ENCODE measurements at places on chromosomes 5 and 9. TPM values are rescaled to one million over a fixed set of nuclear protein-coding genes. Genes with fewer than 3 reads are reported as not detected.
A peak's percentile ranks its signal among the peaks of the same experiment; 100 is the strongest.

GRCh38 chr5:99926463-99926862 is 608.7 kb upstream of the FAM174A start:
- DNase-seq: no peak

GRCh38 chr5:158413122-158413680 is 554.3 kb upstream of the CLINT1 start:
- DNase-seq: no peak

DNA sequence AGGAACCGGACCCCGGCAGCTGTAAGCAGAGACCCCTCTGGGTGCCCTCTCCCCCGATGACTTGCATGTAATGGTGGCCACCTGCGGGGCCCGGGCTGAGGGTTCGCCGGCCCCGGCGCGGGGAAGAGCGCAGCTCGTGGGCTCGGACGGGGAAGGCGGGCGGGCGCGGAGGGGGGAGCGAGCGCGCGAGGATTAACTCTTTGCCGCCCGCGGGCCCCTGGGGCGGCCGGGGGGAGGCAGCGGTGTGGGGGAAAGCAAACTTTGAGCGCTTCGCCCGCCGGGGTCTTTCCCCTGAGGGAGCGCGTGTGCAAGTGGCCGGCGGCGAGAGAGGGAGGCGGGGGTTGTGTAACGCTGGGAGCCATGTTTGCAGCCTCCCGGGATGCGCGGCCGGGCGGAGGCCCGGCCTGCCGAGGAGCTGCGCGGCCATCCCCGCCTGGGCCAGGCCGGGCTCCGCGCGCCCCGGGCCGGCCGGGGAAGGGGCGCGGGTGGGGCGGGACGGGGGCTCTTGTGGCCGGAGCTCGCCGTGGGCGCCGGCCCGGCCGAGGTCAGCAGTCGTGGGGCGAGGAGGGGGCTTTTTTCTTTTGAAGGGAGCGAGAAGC is 547 bp downstream of the ANP32B start:
- peak; percentile 63 for DNase-seq

DNA sequence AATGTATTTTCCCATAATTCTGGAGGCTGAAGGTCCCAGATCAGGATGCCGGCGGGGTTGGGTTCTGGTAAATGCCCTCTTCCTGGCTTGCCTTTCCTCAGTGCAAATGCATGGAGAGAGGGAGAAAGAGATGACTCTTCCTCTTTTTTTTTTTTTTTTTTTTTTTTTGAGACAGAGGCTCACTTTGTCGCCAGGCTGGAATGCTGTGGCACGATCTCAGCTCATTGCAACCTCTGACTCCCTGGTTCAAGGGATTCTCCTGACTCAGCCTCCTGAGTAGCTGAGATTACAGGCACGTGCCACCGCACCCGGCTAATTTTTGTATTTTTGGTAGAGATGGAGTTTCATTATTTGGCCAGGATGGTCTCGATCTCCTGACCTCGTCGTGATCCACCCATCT is 300.0 kb upstream of the TAS2R1 start:
- DNase-seq: no peak

GRCh38 chr5:93130624-93131490 is 450.2 kb downstream of the NR2F1-AS1 start:
- DNase-seq: no peak

DNA sequence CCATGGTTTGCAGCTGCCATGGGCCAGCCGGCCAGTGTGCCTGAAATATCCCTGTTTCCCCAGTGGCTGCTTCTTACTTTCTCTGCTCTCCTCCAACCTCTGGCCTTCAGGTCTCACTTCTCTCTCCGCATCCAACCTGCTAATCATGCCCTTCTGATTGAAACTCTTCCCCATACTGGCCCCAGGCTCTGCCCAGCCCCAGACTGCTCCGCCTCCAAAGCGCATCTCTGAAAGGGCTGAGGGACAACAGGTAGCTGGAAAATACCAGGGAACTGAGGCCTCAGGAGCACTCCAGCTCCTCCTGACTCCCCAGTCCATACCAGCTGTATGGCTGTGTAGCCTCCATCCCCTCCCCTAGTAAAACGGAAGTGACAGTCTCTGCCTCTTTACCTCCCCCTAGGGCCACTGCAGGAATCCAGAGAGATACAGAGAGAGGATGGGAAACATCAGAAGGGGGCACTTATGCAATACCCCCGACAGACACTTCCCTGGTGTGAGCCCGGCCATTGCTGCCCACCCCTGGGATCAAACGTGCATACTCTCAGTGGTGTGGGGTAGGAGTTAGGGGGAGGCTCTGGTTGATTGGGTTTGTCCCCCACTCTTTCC is 34.2 kb downstream of the PAX5 start:
- peak; percentile 73 for DNase-seq

DNA sequence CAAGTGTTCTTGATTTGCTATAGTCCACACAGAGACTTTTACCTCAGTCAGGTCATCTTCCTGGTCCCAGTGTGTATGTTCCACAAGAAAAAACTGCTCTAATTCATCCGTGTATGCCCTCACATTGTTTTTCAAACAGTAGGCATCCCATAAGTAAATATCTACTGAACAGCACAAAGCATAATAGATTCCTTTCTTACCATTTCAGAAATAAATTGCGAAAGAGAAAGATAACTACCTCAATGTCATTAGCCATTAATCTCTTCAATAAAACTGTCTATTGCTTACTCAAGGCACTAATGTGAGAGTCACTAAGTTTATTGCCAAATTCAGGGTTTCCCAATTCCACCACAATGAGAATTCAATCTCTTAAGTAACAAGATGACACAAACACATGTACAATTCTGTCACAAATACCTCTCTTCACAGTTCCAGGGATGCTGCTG is 9.6 kb downstream of the FBXW2 start:
- DNase-seq: no peak

DNA sequence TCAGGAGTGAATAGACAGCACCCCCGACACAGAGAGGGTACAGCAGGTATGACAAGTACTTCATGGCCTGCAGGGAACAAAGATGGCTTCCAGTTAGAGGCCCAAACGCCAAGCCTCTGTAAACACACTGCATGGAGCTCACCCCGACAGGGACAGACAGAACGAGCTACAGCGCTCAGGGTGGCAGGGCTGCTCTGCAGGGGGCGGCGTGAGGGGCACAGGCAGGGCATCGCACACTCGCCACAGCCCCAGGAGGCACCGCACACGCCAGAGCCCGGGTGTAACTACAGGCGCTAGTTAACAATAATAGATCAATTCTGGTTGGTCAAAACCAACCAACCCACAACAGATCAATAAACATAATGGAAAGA is 21.1 kb downstream of the CLPTM1L start:
- no peak for DNase-seq

DNA sequence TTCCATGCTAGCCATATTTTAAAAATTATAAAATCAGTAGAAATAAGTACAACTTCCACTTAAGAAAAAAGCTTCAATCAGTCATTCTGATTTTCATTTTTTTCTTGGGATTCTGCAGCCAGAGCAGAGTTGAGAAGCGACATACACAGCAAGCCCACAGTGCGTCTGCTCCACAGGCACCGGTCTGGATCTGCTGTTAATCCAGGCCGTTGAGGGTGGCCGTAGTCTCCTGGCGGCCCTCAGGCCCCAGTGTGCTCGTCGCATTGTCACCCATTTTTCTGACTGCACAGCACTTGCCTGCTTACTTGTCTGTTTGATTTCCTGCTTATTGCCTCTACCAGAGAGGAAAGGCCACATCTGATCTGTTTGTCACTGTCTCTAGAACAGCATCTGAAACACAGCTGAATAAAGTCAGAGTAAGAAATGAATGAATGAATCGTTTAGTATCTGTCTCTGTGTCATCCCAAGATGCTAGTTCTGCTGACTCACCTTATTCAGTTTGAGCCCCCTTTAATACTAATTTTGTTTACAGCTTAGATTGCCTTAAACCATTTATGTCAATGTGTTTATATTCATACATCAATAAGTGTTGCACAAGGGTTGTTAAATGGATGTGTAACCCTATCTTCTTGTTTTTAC is 11.6 kb upstream of the ASPN start:
- DNase-seq: no peak

GRCh38 chr9:132894862-132895835 is 16.5 kb downstream of the SPACA9 start:
- no peak for DNase-seq

- no peak for DNase-seq
Observed at GRCh38 chr5:135703016-135703550, 124.3 kb upstream of the CXCL14 start.

GRCh38 chr5:174410716-174411478 is 313.5 kb upstream of the MSX2 start:
- no peak for DNase-seq

DNA sequence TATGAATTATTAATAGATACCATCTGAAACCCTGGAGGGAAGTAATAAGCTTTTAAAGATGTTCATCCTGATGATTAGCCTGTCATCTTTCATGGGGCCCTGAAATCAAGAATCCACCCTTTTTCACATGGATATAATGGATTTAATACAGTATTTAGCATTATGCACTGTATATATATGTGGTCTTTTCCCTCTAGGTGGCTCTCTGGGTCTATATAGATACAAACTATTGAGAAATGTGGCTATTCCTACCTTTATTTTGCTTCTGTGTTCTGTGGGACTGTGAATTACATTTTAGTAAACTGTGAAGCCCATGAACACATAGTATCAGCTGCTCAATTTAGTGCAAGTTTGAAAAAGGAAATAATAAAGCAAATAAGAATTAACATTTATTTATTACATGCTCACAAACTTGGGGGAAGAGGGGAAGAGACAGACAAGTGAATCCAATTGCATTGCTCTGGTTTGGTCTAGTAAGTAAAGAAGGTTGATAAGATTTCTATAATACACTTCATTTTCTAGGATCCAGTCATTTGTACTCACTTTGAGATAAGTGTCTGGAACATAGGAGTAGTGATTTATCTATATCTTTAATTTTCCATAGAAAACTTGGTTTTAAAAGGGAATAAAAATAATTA is 112.2 kb downstream of the SCAMP1 start:
- DNase-seq: peak; percentile 27

GRCh38 chr5:112388739-112389138 is 30.3 kb downstream of the EPB41L4A start:
- no peak for DNase-seq

DNA sequence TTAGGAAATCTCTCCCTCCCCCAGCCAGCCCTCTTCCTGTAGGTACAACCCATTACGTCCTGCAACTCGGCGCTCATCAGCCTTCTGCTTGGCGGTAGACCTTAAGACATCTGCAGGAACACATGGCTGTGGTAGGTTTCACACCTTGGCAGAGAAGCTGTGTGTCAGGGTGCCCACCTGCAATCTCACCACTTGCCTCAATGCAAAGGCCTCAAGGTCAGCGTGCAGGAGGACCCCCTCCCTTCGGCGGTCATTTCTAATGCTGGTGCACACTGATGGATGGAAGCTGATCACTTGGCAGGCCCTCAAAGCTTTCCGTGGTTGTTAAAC is 67.3 kb downstream of the CRB2 start:
- DNase-seq: no peak

DNA sequence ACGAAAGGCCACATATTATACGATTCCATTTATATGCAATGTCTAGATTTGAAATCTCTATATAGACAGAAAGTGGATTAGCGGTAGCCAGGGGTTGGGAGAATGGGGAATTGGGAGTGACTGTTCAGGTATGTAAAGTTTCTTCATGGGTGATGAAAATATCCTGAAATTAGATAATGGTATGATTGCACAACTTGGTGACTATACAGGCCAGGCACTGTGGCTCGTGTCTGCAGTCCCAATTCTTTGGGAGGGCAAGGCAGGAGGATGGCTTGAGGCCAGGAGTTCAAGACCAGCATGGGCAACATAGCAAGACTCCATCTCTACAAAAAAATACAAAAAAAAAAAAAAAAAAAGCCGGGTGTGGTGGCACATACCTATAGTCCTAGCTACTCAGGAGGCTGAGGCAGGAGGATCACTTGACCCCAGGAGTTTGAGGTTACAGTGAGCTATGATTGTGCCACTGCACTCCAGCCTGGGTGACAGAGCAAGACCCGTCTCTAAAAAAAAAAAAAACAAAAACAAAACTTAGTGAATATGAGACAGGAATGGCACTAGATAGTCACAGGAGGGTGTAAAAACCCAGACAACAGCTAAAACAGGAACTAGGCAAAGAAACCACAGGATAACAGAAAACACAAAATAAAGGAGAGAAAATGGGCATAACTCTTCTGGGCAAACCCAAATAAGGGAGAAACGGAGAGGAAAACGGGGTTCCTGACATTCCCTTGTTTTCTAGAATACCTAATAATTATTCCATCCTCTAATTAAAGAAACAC is 72.1 kb upstream of the ZNF618 start:
- no peak for DNase-seq

DNA sequence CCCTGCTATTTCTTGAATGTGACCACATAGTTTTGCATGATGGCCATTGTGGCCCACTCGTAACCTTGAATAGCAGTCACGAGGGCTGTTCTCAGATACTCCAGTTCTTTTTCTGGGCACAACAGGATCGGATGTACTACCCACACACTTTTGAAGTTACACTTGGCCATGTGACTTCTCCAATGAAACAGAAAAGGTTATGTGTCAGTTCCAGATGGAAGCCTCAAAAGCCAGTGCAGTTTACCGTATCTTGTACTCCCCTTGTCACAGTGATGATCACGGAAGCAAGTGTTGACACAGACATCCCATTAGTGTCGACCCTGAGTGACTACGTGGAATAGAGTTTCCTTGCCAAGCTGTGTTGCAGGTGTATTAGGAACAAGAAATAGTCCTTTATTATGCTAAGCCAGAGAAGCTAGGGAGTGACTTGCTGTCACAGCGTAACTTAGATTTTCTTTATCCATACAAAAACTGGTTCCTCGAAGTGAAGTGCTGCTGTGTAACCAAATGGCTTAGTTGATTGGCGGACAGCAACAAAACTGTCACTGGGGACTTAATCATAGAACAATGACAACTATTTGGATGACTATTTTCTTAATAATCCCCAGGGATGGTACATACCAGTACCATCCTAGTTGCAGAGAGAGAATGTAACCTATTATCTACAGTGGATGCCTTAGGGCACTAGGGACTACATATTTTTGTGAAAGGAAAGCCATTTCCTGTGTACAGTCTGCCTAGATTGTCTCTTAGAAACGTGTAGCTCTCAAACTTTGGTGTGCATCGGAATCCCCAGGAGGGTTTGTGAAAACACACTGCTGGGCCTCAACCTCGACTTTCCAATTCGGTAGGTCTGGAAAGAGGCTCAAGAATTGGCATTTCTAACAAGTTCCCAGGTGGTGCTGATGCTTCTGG is 90.1 kb upstream of the DMRT1 start:
- DNase-seq: peak; percentile 20

- no peak for DNase-seq
Observed at GRCh38 chr5:132679166-132679565, 5.4 kb downstream of the IL4 start.

Gene TAS2R1
- total RNA-seq: not detected

Gene TMEM267
- total RNA-seq: 22.0 TPM

Gene ENTPD2
- total RNA-seq: not detected

Gene PALM2AKAP2
- not detected for total RNA-seq

Gene DOCK8
- 145 TPM for total RNA-seq

Gene IL5
- not detected for total RNA-seq

Gene TMEM171
- total RNA-seq: not detected
